ENCODE measurements at places on chromosomes 11 and 22.

- DNase-seq: no peak
Measured at GRCh38 chr11:70099578-70100279, 21.6 kb downstream of the ANO1 start.

DNA sequence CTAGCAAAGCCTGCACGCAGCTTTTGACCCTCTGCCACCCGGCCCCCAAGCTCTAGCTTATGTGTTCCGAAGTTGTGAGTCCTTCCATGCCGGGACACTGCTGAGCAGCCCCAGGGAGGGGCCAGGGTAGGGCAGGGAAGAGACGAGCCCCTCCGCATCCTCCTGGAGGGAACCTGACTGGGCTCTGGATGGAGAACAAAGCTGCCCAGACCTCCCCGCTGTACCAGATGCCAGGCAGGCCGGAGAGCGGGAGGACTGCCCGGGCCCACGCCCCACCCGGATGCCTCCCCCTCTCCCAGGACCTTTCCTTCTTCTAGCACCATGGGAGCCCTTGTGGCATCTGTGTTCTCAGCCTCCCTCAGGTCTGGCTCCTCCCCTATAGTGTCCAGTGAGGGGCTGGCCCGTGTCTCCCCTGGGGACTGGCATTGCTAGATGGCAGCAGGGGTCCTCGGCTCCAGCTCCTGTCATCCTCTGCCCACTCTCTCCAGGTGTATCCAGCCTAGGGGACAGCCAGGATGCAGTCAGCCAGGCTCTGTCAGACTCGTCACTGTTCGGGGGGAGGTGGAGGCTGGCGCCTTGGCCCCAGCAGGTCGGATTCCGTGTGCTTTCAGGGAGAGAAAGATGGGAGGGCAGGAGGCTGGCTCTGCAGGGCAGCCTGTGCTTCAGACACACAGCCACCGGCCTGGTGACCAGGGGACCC is 46.1 kb downstream of the ALX4 start:
- DNase-seq: no peak

DNA sequence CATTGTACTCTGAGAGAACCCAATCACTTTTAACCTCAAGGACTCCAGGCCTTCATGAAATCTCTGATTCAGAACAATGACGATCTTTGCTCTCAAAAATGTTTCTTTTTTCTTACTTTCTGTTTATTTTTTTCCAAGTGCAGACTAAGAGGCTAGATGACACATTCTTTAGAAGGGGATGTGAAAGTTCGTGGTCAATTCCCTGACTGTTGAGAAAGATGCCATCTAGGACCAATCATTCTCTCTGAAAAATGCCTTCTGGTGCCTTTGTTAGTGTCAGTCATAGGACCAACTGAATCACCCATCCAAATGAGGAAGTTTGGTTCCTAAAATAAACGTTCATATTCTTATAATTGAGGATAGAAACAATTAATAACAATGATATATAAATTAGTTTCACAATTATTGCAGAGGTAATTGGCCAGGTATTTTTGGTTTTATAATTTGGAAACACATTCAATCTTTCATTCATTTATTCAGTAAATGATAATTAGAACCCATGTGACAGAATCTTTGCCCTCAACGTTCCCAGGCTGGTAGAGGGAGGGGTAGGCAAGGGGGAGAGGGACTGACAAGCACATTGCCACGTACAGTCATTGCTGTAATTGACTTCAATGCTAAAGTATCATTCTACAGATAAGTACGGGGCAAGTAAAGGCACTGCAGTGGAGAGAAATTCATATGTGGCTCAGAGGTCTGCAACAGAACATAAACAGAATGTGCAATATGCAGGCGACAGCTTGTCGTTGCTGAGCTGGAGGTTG is 333.4 kb upstream of the MPPED2 start:
- no peak for DNase-seq

GRCh38 chr11:46237248-46238077 is 40.0 kb upstream of the CREB3L1 start:
- peak; percentile 76 for DNase-seq

DNA sequence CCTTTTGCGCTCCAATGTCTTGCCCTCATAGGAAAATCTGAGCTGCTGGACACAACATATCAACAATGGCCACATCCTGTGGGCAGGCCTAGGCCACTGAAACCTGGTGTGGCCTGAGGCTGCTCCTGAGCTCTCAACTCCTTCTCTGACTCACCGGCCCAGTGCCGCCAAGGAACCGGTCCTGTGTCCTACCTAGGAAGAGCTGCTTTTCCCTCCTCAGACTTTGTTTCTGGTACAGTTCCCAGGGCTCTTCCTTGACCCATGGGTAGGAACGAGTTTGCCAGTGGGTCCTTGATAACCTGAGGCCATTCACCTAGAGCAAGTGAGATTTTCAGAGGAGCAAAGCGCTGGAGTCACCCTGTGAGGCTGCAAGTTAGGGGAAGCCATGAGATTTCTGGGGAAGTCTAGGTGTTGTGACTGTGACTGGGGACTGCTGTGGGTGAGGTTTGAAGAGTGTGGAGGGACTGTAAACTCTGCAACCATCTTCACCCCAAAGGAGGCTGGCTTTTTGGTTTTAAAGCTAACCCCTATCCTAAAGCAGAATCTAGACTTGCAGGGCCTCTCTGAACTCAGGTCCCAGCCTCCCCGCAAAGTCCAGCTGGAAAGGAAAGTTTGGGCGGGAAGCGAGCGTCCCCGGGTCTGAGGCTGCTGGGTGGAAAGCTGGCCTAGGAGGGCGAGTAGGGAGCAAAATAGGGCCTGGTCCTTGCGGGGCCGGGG is 12.0 kb upstream of the PAX6 start:
- DNase-seq: no peak

DNA sequence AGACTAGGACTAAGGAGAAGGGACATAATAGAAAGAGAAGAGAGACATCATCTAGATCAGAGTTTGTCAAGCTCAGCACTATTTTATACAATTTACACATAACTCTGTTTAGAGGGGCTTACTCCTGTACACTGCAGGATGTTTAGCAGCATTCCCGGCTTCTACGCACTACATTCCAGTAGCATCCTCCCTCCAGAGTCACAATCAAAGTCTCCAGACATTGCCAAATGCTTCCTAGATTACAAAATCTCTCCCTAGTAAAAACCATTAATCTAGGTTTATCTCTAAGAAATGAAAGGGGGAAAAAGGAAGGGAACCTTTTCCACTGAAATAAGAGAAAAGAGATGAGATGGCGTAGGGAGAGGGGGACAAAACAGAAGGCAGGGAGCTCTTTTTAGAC is 4.0 kb downstream of the USP28 start:
- DNase-seq: no peak

GRCh38 chr22:42645341-42645937 is 3.8 kb downstream of the CYB5R3 start:
- DNase-seq: no peak

- no peak for DNase-seq
Measured at GRCh38 chr11:64007160-64007628, 21.0 kb downstream of the OTUB1 start.

- DNase-seq: no peak
Measured at GRCh38 chr11:114367244-114367957, 32.9 kb downstream of the C11orf71 start.

DNA sequence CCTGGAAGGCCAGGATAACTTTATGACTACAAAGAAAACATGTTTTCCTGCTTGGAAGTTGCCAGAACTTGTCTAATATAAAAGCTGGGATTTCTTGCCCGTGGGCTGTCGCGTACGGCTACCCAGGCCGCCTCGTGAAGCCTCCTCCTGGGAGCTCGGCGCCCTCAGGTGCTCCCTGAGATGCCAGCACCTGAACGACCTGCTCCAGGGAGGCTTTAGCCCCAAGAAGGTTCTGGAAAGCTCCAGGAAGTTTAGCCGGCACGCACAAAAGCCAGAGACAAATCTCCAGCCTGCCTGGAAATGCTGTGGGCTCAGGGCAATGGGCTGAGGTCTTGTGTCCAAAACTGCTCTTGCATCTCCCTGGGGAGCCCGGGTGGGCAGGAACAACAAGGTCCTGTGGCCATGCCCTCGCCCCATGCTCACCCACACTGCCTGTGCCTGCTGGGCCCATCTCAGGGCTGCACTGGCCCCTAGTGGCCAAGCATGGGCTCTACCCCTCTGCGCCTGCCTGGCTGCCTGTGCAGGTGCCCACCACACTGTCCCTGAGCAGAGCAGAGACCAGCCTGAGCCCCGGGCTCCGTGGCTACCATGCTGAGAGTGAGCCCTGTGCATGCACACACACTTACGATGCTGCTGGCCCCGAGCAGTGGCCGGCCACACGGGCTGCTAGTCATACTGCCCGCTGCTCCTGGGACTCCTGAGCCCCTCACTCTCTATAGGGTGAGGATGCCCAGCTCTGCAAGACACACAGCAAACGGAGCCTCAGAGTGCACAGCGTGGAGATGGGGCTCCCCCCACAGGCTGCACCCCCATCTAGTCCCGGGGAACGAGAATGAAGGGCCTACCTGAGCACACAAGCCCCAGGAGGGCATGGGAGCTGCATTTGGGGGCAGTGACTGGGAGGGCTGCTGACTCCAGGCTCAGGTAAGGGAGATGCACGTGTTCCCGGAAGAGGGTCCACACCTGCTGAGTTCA is 4.9 kb upstream of the CELSR1 start:
- DNase-seq: peak; percentile 89

- DNase-seq: no peak
Measured at GRCh38 chr11:88631497-88631896, 294.0 kb upstream of the CTSC start.

- no peak for DNase-seq
Measured at GRCh38 chr11:105230586-105230985, 91.0 kb upstream of the CARD18 start.

GRCh38 chr22:17369439-17370025 is at the start of gene CECR2:
TSS of gene CECR2 (plus strand) at chr22:17369460. CDS start at chr22:17369784, 324 bp downstream.
- peak; percentile 66 for DNase-seq

GRCh38 chr11:117239295-117239694 is 6.8 kb downstream of the RNF214 start:
- no peak for DNase-seq

- DNase-seq: no peak
Measured at GRCh38 chr11:124514131-124514530, 29.3 kb downstream of the OR8B12 start.

- no peak for DNase-seq
Measured at GRCh38 chr11:24234822-24235508, 261.9 kb upstream of the LUZP2 start.

DNA sequence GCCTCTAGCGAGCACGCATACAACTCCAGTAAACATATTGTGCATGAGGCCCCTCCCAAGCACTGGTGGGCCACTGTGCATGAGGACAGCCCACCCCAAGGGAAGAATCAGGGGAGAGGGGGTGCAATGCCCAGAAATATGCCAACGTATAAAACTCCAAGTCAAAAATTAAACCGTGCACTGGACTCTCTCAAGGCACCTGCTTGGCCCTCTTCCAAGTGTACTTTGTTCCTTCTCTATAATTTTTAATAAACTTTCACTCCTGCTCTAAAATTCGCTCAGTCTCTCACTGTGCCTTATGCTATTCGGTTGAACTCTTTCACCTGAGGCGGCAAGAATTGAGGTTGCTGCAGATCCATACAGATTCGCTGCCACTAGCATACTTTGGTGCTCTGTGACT is 465.3 kb upstream of the TENM4 start:
- no peak for DNase-seq

- DNase-seq: peak; percentile 30
Measured at GRCh38 chr22:26259510-26259909, 90.2 kb downstream of the SEZ6L start.

GRCh38 chr22:47367993-47368945 is 605.8 kb downstream of the TBC1D22A start:
- peak; percentile 2 for DNase-seq

GRCh38 chr22:19419086-19419463 is 12.5 kb downstream of the HIRA start:
- DNase-seq: no peak

DNA sequence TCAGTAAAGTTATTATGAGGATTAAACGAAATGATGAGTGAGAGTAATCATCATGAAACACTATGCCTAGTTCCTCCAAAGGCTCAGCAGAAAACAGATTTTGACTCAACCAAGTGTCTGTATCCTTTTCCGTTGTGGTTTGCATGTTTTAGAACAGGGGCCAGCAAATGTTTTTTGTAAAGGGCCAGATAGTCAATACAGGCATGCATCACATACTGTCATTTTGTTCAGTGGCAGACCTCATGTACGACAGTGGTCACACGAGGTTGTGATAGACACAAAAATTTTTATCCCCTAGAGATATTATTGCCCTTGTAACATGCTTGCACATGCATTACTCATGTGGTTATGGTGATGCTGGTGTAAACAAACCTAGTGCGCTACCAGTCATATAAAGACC is 81.9 kb upstream of the SLC25A18 start:
- no peak for DNase-seq

DNA sequence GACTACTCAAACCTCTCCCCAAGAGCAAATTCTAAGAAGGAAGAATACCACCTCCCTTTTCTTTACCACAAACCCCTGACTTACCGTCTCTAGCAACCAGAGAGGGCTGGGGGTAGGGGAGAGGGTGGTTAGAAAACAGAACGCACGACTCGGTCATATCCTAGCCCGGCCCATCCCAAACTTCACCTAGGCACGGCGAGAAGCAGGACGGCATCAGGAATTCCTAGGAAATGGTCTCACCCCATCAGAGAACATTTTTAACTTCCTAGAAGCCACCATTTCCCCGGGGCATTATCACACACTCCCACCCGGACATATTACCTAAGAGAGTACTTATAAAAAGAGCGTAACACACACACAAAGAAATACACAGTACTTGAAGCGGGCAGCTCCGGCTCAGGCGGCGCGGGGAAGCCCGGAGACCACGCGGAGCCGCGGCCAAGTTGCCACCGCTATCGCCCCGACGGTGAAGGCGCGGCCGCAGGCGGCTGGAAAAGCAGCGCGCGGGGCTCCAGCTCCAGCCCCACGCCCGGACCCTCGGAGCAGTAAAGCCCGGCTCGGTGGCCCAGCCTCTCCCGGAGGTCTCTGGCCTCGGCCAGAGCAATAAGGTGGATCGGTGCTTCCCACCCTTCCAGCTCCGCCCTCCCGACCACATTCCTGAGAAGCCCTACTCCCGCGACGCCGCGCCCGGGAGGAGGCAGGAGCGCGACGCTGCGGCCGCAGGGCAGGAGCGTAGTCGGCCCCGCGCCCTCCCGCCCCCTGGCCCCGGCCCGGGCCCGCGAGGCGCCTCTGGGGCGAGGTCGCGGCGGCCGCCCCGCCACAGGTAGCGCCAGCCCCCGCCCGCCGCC is 878 bp downstream of the RRAS2 start:
- peak; percentile 87 for DNase-seq

- DNase-seq: peak; percentile 57
Measured at GRCh38 chr22:29635734-29636357, 32.4 kb downstream of the NF2 start.

DNA sequence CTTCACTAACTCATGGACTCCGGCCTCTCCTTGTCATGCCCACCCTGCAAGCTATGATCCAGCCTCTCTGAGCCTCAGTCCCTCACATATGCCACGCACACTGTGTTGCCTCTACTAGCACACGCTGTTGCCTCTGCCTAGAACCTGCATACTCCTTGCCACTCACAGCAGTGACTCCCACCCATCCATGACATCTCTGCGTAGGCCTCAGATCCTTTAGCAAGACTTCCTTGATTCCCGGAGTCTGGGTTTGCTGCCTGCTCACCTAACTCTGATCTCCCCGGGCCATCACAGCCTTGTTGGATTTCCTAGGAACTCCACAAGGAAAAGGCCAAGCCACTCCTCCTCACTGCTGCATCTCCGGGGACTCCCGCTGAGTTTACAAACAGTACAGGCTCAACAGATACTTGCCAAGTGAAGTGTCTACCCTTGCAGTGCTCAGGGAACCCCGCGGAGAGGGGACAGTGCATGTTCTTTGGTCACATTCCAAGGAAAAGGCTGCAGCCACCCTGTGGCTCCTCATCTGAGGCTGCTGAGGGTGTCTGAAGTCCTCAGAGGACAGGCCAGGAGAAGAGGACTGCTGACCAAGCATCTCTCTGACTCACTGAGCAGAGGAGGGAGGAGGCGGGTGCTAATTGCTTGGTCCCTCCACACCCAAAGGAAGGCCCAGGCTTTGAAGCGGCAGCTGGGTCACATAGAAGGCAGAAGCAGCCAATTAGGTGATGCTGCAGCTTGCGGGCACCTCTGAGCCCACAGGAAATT is 42.4 kb upstream of the NAV2 start:
- DNase-seq: peak; percentile 73
